Stimulated activated CD4-positive, alpha-beta T cell treated with anti-CD3 and anti-CD28 coated beads, Interleukin-2, amount 100 ng/mL, for 24 hours (primary cell): ENCODE measurements at places on chromosomes 5 and 9.
A peak's percentile ranks its signal among the peaks of the same experiment; 100 is the strongest.

GRCh38 chr9:37947471-37947870 is 43.5 kb upstream of the SLC25A51 start:
- no peak for DNase-seq

GRCh38 chr9:128505414-128505765 is 871 bp downstream of the GLE1 start:
- no peak for DNase-seq

DNA sequence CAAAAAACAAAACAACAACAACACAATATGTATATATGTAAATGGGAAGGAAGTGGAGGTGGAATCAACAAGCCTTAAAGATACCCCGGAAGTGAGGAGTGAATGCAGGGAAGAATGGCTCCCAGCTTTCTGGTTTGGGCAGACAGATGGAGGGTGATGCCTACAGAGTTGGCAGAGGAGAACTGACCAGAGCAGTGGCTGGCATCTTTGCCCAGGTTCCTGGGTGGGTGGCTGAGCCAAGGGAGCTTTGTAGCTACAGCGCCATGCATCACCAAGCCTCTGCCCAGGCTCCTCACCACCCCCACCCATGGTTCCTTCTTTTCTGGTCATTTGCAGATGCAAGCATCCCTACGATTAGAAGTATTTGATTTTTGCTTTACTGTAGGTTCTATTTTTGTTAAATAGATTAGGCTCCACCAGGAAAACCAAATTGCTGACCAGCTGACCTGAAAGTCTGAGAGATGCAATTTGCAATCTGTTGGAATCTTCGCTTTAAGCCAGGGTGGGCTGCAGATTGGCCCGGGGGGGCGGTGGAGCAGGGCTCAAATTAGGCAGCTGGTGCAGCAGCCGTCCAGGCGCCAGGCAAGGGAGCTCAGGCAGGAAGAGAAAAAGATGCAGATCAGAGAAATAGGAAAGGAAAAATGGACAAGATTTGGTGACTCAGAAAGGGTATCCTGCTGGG is 163.3 kb upstream of the TBC1D2 start:
- no peak for DNase-seq

GRCh38 chr9:385818-386398 is 171.2 kb downstream of the DOCK8 start:
- DNase-seq = peak; percentile 18

GRCh38 chr5:147203213-147203612 is 31.6 kb upstream of the STK32A start:
- DNase-seq = no peak

DNA sequence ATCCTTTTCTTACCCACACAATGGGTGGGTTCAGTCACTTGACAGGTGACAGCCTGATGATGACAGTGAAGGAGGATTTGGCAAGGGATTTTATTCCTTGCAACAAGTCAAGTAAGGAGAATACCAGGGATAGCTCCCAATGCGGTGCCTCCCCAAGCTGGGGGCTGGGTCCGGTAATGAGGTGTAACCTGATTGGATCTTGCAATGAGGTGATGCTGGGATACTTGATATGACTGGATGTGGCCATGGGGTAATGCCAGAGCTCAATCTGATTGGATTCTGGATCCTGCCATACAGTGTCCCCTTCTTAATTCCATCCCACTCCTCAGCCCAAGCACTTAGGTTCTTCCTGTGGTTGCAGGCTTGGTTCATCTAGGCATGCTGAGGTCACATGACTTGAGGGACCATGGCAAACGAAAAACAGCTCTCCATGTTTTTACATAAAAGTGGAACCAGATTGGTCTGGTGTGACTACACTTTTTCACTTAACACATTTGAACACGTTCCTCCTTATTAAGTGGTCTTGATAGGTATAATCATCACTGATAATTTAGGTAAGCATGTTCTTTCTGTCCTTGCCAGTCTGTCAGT is 181.1 kb downstream of the PDZD2 start:
- no peak for DNase-seq

DNA sequence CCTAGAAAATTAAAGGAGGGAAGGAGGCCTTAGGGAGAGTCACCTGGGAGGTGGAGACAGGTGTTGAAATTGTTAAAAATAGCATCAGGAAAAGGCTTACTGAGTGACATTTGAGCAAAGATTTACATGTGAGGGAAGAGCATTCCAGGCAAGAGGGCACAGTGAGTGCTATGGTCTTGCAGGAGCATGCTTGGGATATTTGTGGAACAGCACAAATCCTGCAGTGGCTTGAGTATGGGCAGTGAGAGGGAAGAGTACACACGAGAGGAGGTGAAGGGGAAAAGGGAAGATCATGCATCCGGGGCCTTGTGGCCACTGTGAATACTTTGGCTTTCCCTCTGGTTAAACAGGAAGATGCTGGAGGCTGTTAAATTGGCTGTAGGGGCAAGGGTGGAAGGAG is 36.6 kb downstream of the ACER2 start:
- DNase-seq = no peak

GRCh38 chr5:91787718-91788117 is 404.6 kb upstream of the ARRDC3 start:
- DNase-seq = no peak

GRCh38 chr9:113337714-113338113 is 2.4 kb downstream of the WDR31 start:
- no peak for DNase-seq

DNA sequence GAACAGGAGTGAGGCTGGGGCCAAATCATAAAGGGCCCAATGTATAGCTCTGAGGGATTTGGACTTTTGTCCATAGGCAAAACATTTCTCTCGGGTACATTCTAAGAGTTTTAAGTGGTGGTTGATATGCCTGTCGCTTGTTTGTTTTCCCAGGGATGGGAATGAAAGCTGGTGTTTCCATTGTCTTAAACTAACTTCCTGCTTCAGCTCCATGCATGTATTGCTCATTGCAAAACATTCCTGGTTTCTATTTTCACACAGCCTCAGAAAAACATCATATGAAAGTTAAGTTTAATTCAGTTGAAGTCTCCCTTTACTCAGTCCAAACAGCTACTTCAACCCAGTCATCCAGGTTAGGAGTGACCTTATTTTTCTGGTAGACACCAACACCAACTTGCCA is 235.0 kb downstream of the ACTL7B start:
- DNase-seq = no peak

- no peak for DNase-seq
These were observed 532.8 kb upstream of the KLF4 start for GRCh38 chr9:108022246-108022935.

- DNase-seq = no peak
These were observed 70.5 kb downstream of the ADAMTSL1 start for GRCh38 chr9:18544456-18544855.

GRCh38 chr5:112154940-112155686 is 264.0 kb downstream of the EPB41L4A start:
- DNase-seq = no peak

- DNase-seq = no peak
These were observed 123.3 kb downstream of the SUSD1 start for GRCh38 chr9:112051812-112052211.

- no peak for DNase-seq
These were observed 289.9 kb downstream of the DMAC1 start for GRCh38 chr9:7509576-7510145.

GRCh38 chr5:174172152-174172551 is 126.6 kb downstream of the NSG2 start:
- DNase-seq = no peak

DNA sequence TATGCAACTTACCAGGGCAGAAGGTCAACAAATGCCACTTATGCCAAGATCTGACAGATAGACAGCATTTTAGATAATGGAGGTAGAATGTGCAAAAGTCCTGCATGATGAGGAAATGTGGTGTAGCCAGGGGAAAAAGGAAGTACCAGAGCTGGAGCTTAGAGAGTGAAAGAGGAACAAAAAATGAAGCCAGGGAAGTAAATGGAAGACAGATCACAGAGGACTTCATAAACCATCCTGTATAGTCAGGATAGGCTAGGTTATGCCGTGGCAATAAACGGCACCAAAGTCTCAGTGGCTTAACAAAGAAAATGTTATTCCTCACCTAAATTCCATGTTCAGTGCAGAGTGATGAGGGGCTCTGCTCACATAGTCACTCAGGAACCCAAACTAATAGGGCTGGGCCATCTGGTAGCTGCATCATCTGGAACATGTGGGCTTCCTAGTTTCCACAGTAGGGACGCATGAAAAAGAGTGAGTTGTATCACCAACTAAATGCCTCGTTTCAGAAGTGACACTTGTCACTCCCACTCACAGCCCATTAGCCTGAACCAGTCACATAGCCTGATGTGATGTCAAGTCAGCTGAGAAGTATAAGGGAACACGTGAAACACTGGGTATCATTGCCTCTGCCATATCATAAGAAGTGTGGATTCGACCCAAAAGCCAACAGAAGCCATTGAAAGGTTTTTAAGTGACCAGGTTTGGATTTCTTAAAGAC is 70.3 kb downstream of the SH3RF2 start:
- no peak for DNase-seq

DNA sequence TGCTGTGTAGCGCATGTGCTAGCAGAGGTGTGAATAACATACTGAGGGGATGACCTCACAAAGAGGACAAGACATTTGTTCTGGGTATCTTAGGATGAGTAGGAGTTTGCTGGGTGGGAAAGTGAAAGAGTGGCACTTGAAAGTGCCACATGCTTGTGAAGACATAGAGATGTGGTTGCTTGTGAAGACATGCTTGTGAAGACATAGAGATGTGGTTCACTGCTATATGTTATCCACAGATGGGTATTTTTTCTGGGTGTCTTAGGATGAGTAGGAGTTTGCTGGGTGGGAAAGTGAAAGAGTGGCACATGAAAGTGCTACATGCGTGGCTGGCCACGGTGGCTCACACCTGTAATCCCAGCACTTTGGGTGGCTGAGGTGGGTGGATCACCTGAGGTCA is 63.6 kb downstream of the MAST4 start:
- no peak for DNase-seq

GRCh38 chr5:14331386-14331781 is 188.2 kb downstream of the TRIO start:
- DNase-seq = no peak

- no peak for DNase-seq
These were observed 515.1 kb downstream of the TLE4 start for GRCh38 chr9:80086822-80087345.

DNA sequence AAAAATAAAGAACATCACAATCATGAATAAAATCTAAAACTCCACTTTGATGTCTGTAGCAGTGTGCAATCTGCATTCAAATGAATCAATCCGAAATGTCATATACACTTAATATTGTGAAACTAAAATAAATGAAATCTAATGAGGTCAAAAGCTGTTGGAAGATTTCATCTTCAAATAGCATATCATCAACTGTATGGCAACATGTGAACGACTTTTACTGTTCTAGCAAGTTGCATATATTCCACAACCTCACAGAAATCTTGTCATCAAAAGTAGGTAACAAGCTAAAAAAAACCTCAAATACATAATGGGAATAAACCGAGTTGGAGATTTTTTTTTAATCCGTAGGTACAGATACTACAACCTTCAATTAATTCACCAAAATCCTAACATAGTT is 1.2 kb downstream of the PTBP3 start:
- no peak for DNase-seq

DNA sequence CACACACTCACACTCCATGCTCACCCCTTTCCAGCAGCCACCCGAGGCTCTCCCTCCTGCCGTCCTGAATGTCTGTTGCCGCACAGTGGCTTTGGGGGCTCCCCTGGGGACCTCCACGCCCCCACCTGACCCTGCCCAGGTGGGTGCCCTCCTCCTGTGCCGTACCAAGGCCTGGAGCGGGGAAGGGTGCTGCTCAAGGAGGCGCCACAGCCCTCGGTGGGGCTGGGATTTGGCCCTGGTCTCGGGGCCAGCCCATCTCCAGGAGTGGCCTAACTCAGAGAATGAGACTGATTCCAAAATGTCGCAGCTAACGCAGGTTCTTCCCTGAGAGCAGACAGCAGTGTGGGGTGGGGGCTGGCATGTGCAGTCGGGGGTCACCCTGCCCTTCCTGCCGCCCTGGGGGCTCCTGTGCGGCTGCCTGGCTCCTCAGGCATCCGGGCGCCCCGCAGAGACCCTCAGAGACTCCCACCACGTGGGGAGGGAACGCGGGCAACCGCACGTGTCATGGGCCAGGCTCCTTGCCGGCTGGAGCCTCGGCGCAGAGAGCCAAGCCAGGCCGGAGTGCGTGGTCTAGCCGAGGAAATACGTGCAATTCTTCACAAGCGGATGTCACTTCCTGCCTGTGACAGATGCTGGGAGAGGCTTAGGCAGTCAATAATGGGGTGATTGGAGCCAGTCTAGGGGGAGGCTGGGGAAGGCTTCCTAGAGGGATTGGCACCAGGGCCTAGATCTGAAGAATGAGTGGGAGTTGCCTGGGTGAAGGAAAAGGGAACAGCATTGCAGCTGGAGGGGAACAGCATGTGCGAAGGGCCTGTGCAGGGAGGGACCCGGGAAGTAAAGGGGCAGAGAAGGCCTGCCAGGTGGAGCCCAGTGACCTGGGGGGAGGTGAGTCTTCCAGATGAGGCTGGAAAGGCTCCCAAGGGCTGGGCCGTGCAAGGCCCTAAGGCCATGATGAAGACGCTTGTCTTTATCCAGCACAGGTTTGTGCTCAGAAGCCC is 44.1 kb downstream of the C9orf50 start:
- no peak for DNase-seq

- peak; percentile 84 for DNase-seq
These were observed 2.4 kb upstream of the PHYKPL start for GRCh38 chr5:178234750-178235587.

GRCh38 chr5:163439092-163439425 is 1.7 kb downstream of the CCNG1 start:
- no peak for DNase-seq

DNA sequence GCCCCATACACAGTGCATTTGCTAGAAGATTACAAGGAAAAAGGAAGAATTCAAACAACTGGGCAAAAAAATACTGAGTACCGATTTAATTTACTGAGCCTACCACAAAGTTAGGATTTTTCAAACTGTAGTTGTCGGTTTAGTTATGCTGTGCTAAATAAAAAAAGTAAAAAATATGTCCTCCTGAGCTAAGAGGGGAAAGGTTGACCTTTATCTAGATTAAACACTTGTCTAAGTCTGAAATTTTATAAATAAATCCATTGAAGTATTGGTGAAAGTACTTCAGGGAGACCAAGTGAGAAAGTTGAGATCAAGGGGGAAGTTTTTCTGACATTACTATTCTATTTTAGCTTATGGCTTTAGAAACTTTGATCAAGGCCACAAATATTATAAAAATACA is 19.1 kb upstream of the DAB2 start:
- DNase-seq = no peak

DNA sequence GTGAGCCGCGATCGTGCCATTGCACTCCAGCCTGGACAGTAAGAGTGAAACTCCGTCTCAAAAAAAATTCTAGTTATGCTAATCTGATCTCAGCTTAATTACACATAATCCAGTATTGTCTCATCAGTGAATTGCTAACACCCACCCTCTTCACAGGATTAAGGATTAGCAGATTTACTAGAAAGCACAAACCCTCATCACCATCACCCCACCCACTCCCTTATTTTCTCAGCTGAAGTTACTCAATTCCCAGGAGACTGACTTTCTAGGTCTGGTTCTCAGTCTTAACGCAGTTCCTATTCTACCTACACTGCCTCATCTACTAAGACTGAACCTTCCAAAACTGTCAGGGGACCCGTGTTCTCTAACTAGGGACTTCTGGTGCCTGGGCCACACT is 9.0 kb downstream of the TOR1B start:
- no peak for DNase-seq
